ENCODE measurements at places on chromosomes 1 and 21.

GRCh38 chr1:25756215-25756614 lies 43.8 kb upstream of the SELENON start:
- DNase-seq = no peak

GRCh38 chr1:26607186-26607585 lies 77.6 kb downstream of the RPS6KA1 start:
- no peak for DNase-seq

- DNase-seq = no peak
These were observed 16.7 kb downstream of the CELA2B start for GRCh38 chr1:15492596-15492995.

- no peak for DNase-seq
These were observed 21.6 kb downstream of the HSF2BP start for GRCh38 chr21:43637530-43638158.

- no peak for DNase-seq
These were observed 150.3 kb downstream of the TIAM1 start for GRCh38 chr21:31193761-31194160.

GRCh38 chr1:5830771-5831599 lies 161.2 kb downstream of the NPHP4 start:
- no peak for DNase-seq
